Central memory CD8-positive, alpha-beta T cell (primary cell): ENCODE measurements at places on chromosomes 7 and 10.
A peak's percentile ranks its signal among the peaks of the same experiment; 100 is the strongest.

DNA sequence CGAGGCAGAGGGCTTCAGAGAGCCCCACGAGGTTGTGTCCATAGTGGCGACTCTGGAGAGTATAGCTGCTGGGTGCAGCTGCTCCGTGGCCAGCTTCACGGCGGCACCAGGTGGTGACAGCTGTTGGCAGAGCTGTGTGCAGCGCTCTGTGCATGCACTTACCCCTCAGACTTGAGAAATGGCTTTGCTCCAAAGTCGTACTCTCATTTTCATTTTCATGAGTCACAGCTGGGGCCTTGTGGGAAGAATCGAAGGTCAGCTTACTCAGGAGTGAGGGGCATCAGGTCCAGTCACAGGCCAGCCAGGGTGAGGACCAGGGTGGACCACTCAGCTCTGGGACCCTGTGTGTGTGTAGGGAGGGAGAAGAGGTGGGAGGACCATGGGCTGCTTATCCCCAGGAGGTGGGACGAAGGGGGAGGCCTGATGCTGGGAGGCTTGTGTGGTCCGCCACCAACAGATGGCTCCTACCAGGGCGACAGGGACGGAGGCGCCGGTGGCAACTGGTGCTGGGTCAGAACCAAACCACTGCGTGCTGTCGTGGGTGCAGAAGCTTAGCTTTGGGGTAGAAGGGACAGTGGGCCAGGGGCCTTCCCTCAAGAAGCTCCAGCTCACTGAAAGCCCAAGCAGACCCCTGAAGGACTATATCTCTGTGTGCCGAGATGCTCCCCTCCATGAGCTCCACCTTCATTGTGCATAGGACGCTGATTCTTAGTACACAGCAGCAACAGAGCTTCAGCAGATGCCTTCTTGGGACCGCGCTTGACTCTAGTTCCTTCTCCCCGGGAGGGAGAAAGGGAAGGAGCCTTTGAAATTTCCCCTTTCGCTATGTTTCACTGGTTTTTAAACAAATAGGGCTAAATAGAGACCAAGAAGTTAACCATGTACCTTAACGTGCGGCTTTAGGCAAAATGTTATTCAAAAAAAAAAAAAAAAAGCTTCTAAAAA, 225.0 kb downstream of the CELF2 start:
- no peak for DNase-seq

GRCh38 chr10:71695502-71696476, 23.8 kb downstream of the C10orf105 start:
- DNase-seq, result no peak

DNA sequence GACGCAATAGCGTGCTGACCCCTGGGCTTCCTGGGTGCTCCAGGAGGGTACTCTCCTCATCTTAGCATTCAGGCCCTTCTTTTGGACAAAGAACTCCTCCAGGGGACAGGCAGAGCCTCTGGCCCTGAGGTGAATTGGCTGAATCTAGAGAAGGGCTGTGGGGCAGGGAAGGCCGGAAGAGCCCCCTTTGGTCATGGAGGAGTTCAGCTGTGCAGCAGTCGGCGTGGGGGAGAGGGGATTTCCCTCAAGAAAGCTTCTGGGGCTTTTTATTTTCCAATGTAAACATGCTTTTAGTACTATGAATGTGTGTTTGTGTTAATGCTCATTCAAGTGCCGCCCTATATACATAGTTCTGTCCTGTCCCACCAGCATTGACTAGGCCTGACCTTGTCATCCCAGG, 38.8 kb downstream of the FIGNL1 start:
- no peak for DNase-seq

DNA sequence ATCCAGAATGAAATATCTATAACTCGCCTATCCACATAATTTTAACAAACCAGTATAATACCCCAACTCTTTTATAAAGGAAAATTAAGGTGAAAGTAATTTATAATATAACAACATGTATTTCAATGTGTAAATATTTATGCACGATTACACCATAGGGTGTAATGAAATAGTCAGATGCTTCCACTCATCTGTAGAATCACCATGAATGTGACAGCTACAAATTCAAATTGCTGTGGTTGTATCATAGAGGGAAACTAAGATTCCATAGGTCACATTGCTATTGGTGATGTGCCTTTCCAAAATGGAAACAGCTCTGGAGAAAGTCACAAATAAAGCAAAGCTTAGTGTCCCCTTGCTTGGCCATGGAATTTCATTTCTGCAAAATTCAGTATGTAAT, 95.7 kb downstream of the CPED1 start:
- no peak for DNase-seq

- DNase-seq, result no peak
Observed at GRCh38 chr7:151705636-151706276, 171.2 kb downstream of the PRKAG2 start.

- DNase-seq, result no peak
Observed at GRCh38 chr10:89090756-89091445, 100.3 kb downstream of the FAS start.

DNA sequence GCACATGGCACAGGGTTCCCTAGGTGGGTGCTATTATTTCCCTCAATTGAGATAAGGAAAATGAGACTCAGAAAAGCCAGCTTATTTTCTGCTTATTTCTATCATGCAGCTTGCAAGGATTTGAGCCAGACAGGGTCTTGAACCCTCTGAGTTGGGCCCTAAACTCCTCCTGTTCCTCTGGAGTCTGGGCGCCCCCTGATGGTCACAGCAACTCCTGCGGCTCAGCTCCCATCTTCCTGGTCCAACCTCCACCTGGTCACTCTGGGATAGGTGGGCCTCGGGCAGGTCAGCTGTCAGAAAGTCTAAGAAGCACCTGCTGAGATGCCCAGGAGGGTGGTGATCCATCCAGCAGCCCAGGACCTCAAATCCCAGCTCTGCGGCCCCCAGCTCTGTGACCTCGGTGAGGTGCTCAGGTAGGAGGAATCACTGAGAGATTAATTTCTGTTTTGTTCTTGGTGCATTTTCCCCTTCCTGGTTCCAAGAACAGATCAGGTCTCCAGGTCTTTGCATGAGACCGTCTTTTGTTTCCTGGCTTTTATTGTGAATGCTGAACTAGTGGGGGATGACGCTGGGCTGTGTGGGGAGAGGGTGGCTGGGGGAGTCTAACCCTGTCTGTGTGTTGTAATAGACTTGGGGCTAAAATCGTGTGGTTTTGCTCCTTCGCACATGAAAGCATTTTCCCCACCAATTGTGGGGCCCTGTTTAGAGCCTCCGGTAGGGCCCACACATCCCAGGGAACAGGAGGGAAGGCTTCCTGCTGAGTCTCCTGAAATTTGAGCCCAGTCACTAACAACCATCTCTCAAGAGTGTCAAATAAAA, 32.8 kb downstream of the TMEM130 start:
- no peak for DNase-seq

DNA sequence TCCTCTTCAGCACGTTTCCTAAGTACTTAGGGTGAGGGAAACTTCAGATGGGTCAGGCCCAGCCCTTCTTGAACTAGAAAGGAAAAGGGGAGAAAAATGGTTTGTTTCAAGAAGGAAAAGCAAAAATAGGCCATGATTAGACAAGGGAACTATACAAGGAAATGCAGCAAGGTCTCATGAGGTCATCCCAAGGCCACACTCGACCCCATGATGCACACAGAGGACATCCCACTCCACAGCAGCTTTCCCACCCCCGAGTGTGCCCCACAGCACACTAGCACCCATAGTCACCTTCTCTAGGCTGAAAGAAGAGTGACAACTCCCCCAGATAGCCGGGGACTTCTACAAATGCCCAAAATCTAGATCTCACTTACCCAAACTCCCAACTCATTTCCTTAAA, 173.4 kb downstream of the FAM107B start:
- DNase-seq, result no peak

GRCh38 chr7:84176716-84177115, 17.9 kb downstream of the SEMA3A start:
- DNase-seq, result no peak

GRCh38 chr7:155371331-155371883, 73.7 kb downstream of the INSIG1 start:
- no peak for DNase-seq

DNA sequence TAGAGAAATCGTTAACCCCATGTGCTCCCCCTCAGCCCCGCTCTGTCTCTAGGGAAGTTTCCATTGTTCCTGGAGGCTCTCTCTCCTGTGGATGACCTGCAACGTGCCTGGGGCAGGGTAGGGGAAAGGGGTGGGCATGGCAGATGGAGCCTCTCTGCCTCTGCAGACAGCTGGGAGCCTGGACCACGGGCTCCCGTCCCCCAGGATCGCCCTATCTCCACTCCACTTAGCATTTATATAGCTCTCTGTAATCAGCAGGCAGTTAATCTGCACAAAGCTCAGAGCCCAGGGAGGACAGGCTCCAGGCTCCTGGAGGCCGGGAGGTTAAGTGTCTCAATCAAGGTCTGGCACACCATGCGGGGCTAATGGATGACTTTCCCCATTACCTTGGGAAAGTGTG, 369.7 kb downstream of the PLXNA4 start:
- no peak for DNase-seq

GRCh38 chr7:116984917-116985316, 31.6 kb downstream of the ST7 start:
- no peak for DNase-seq

DNA sequence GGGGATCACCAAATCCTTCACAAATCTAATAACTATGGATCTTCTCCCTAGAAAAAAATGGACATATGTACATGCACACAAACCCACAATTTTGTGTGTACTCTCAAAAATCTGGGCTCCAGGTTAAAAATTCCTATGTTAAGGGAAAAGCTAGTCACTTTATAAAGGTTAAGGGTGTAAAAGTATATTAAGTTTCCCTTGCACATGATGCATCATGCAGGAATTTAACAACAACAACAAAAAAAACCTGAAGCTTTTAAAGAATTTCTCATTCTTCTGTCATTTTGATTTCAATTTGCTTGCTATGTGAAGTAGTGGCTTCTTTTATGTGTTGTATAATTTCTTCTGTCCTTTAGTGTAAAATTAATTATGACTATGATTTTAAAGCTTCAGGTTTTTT, 123.7 kb downstream of the CNOT4 start:
- no peak for DNase-seq

GRCh38 chr7:139725077-139725476, 52.7 kb downstream of the HIPK2 start:
- DNase-seq, result no peak

GRCh38 chr7:55075464-55076021, 56.7 kb downstream of the EGFR start:
- DNase-seq, result no peak

GRCh38 chr7:50418086-50418515, 32.0 kb downstream of the FIGNL1 start:
- DNase-seq, result peak; percentile 36

DNA sequence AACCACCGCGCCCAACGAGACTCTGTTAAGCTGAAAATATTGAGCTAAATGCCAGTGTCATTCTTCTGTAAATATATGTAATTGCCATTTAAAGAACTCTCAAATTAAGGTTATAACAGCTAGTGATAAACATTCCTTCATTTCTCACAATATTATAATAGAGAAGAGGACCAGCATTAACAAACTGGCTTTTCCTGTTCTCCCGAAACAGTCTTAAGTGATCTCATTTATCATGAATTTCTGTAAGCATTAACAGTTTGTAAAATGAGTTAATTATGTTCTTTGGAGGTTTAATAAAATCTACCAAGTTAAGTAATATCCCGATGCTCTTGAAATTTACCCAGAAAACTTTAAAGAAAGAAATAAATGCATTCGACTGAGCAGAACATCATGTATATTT, 352.8 kb downstream of the KCNMA1 start:
- no peak for DNase-seq

GRCh38 chr10:46292573-46293023, 5.8 kb downstream of the ANTXRL start:
- DNase-seq, result no peak
